ENCODE measurements at places on chromosomes 5 and 9.

DNA sequence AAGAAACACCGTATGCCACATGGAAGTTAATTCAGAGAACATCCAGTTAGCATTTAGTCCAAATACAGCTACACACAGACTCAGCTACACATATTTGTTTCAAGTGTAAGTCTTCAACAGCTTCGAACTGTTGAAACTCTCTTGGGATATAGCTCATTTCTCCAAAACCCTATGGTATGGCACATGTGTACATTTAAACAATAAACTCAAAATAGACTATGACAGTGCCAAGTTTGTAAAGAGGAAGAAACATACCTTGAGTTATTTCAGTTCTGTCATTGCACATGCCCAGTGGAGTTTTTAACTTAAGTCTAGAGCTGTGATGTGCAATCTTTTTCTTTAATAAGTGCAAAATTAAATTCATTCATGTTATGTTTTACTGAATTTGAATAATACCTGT, 155.1 kb upstream of the RAI14 start:
- DNase-seq: no peak

GRCh38 chr9:28927691-28928090, 1354.4 kb upstream of the C9orf72 start:
- no peak for DNase-seq

GRCh38 chr5:131511934-131512333, 123.1 kb downstream of the RAPGEF6 start:
- no peak for DNase-seq

GRCh38 chr5:134714120-134714519, 24.2 kb upstream of the CAMLG start:
- no peak for DNase-seq

GRCh38 chr9:136463578-136463977, 19.3 kb downstream of the SEC16A start:
- no peak for DNase-seq

DNA sequence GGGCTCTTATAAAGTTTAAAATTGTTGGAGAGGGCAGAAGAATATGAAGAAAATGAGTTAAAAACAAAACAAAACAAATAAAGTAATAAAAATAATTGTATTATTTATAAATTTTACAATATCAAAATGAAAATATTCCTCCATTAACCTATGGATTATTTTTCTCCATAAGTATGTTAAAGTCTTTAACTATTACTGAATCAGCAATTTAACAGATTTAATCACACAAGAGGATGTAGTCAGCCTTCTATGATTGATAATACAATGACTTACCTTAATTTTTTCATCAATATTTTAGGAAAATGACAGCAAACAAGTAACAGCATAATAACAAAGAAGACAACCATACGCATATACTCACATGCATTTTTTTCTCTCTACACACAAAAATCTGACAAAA, 1195.3 kb upstream of the NUDT12 start:
- DNase-seq: no peak

DNA sequence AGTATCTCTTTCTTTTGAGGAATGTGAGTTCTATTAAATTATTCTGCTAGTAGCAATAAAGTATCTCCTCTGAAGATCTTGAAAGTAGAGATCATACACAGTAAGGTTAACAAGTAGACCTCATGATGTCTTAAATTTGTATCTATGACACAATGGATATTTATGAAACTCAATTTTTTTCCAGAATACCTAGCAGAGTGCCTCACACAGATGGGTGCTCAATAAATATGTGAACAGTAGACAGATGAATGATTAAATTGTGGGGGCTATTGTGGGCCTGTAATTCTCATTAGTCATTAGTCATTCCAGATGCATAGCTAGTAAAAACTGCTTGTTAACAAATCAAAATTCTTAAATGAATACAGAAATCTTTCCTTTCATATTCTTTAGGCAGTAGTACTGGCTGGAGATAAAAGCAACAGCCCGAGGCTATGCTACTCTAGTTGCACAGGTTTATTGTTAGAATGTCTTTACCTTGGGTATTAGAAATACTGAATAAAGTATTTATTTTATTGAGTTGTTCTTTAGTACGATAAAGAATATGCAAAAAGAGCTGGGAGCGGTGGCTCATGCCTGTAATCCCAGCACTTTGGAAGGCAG, 22.0 kb downstream of the CHD1 start:
- DNase-seq: no peak

GRCh38 chr5:168658394-168658793, 79.2 kb upstream of the PANK3 start:
- no peak for DNase-seq

- DNase-seq: no peak
Observed at GRCh38 chr5:167702014-167702413, 589.4 kb upstream of the WWC1 start.

GRCh38 chr5:50745221-50745910, 78.9 kb downstream of the PARP8 start:
- no peak for DNase-seq

GRCh38 chr5:156584871-156585270, 257.9 kb downstream of the SGCD start:
- no peak for DNase-seq

DNA sequence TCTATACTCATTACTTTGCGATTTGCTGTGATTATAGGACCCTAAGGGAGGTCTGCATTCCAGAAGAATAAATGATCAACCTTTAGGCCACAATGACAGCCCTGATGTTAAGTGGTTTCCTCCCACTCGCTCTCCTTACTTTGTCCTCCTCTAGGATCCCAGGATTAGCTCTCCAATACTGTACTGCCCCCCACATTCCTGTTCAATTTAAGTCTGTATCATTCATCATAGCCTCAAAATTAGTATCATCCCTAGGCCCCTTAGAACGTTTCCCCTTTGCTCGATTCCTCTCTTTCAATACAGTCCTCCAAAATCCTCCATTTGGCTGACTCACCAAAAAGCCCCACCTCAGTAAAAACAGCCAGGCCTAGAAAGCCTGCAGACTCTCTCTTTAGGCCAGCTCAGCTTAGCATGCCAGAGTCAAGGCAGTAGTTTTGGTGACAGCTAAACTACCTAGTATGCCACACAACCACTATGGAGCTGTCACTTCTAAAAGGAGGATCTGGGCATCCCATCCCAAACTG, 24.4 kb downstream of the RNF145 start:
- DNase-seq: no peak

- DNase-seq: no peak
Observed at GRCh38 chr5:5481206-5481605, 58.7 kb downstream of the ICE1 start.

GRCh38 chr5:40416588-40416987, 263.1 kb upstream of the PTGER4 start:
- DNase-seq: no peak

- no peak for DNase-seq
Observed at GRCh38 chr9:87581513-87581912, 83.8 kb downstream of the DAPK1 start.

- DNase-seq: no peak
Observed at GRCh38 chr9:100098046-100098886, 534 bp downstream of the ERP44 start.

- DNase-seq: no peak
Observed at GRCh38 chr9:114338187-114338586, 8.5 kb downstream of the ORM2 start.

DNA sequence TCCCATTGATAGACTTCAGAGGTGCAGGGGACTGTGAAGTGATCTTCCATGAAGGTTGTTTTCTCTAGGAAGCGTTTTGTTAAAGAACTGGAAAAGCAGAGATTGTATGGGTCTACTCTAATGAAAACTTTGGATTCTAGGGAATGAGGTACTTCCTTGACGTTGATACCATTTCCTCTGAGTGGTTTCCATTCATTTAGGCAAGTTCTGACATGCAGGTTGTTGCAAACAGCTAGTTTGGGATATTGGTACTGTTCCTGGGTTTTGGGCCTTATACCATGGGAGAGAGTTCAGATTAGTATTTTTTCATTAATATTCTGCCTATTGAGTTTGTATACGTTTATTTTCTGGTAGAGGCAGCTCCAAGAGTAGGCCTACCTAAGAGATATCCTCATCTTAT, 25.7 kb downstream of the SMARCA2 start:
- DNase-seq: no peak

DNA sequence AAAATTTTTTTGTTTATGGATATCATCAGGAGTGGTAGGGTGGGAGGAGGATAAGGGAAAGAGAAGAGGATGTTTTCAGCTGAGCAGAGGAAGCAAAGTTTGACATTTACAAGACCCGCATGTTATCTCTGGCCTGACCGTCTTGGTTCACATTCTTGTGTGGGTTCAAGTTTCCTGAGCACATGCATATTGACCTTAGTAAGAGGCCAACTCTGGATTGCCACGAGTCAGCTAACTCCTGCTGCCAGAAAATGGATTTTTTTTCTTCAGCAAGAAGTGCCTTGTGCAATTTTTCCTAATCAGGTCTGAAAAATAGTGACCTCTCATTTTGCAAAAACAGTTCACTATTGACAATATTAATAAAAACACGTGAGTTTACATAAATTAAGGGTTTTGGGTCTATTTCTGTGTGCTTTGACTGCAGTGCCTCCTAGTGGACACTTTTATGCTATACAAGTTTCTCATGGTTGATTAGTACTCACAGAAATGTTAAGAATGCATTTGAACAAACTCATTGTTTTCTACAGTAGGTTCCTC, 27.1 kb upstream of the BASP1 start:
- DNase-seq: peak; percentile 48

DNA sequence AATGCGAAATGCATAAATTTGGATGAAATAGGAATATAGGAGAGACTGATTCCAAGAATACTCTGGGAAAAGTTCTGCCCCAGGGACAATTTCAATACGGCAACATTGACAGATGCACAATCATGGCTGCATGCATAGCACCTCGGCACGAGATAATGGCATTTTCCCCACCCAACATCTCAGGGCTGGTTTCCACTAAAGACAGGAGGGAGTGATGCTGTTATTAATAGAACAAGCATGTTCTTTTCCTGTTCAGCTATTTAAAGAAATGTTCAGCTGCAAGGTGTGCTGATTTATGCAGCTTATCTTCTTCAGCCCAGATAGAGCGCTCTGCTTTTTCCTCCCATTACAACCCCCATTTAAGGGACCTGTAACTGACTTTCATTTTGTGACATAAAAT, 740.2 kb downstream of the TLR4 start:
- DNase-seq: no peak

GRCh38 chr5:93715761-93716160, 25.6 kb downstream of the POU5F2 start:
- DNase-seq: no peak

GRCh38 chr9:34650816-34651215, 1.2 kb upstream of the IL11RA start:
- DNase-seq: no peak

DNA sequence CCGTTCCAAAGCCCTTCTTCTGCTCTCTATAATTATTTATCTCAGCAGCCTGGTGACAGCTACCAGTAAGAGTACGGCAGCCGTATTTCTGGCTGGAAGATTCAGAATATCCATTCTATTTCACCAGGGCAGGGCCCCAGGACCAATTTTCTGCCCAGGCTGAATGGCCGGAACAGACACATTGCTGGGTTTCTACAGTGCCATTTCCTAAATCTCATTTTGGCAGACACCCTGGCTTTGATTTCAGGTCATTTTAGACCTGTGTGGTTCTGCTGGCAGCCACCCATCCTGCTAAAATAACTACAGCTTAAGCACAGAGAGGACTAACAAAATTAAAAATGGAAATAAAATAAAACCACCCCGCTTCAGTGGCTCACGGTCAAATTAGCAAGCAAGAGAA, 95.0 kb downstream of the CRB2 start:
- no peak for DNase-seq

- DNase-seq: no peak
Observed at GRCh38 chr5:133324926-133325325, 273.1 kb downstream of the HSPA4 start.

- DNase-seq: no peak
Observed at GRCh38 chr5:1050423-1051365, 42.1 kb downstream of the NKD2 start.

DNA sequence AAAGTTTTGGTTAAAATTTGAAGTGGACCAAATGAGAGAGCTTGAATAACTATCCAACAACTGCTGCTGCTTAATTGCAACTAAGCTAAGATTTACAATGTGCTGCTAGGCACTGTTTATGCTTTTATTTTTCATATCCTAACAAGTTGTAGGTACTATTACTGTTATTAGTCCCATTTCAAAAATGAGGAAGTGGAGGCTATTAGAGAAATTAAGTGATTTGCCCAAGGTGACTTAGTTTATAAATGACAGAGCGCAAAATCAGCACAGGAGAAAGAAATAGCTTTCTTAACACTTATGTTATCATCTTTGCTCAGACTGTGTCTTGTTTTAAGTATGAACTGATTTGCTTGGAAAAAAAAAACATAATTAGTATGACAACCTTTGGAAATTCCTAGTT, 23.1 kb downstream of the WDR36 start:
- DNase-seq: no peak

DNA sequence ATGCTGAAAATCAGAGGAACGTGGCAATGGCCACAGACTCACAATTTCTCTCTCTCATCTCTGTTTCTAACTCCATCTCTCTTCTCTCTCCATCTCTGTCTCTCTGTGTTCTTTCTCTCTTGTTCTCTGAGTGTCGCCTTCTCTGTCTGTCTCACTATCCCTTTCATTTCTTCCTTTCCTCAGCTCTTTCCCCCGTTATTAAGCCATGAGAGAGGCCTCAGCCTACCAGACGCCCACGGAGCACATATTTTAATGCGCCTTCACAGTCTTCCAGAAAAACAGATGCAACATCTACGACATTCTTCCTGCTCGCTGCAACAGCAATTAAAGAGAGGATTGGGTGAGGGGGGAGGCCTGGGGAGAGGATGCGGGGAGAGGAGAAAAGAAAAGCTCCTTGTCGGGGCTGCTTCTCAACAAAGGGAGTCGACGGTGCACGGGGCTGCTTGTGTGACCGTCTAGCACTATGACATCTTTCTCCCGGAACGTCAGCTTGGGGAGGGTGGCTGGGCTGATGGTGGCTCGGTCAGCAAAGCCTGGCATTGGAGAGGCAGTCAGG, 37.7 kb upstream of the NEURL1B start:
- DNase-seq: peak; percentile 31

DNA sequence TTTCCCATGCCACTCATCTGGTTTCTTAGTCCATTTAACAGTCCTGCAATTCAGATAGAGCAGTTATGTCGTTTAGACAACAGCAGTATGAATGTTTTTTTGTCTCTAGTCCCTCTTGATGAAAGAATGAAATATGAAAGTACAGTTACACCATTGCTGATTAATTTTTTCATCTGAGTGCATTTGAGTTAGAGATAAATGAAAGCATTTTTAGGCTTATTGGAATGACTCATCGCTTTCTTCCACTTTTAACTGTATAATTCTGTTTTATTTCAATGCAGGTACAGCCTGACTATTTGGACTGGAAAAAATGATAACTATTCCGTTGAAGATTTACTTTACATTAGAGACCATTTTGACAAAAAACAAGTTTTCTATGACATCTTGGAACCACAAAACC, 28.7 kb downstream of the ANKRD34B start:
- no peak for DNase-seq

- no peak for DNase-seq
Observed at GRCh38 chr9:28423255-28423654, 850.0 kb upstream of the C9orf72 start.

GRCh38 chr5:24850926-24851486, 206.2 kb upstream of the CDH10 start:
- DNase-seq: no peak
